ENCODE measurements at places on chromosomes 16 and 17.

DNA sequence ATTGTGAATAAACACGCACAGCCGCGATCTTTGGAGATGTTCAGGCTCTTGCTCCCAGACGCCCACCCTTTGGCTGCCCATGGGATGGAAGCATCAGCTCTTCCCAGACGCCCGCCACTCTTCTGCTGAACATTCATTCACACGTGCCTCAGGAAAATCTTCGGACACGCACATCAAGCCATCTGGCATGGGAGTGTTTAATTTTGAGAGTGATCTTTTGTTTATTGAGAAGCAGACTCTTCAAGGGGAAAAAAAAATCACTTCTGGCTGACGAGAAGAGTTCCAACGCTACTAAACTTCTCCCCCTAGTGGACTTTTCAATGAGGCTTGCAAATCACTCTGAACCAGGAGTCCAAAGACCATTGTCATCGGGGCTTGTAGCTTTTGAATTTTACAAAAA is 62.0 kb upstream of the NUDT7 start:
- peak; percentile 40 for DNase-seq

- DNase-seq, result peak; percentile 33
Observed at GRCh38 chr17:63841350-63842172, 924 bp downstream of the SMARCD2 start.

DNA sequence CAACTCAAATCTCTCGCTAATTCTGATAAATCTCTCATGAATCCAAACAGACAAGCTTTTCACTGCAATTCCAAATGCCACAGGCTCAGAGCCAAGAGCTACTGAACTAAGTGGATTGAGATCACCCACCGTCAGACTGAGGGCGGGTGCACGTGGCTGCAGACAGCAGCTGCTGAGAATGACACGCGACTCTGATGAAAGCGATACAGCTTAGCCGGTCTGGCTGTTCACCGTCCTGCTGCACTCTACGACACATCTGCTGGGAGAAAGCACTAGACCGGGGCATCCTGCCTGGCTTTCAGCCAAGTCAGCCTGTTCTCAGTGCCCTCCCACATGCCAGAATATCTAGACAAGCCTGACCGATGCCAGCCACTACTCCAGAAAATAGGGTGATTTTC is 42.6 kb downstream of the KLHDC4 start:
- peak; percentile 27 for DNase-seq

DNA sequence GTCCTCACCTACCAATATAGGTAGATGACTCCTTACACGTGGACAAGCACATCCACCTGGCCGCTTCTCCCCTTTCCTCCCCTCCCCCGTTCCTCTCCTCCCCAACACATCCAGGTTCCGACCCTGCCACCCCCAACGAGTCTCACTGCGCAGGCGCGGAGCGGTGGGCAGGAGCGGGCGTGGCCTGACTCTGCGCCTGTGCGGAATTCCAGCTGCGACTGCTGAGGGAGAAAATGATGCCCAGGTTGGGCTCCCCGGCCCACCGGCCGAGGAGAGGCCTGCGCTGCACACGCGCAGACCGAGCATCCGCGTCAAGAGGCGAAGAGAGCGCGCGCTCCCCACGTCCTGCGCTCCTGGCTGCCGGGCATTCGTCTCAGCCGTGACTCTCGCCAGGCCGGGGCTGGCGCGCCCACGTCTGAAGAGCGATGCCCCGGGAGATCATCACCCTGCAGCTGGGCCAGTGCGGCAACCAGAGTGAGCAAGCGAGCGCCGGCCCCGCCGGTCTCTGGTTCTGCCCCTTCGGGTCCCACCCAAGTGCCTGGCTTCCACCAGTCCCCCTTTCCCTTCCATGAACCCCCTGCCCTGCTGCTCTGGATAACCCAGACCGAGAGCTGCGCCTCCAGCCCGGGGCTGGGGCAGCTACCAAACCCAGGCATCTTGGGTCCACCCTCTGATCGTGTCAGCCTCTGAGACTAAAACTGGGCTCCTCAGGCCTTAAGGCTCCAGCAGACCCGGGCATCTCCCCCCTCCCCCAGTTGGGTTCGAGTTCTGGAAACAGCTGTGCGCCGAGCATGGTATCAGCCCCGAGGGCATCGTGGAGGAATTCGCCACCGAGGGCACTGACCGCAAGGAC is at the start of gene TUBG2:
TUBG2 (plus strand) TSS at position 206 of the 853 bp plus-strand sequence; CDS start at position 426, 220 bp downstream.
- peak; percentile 97 for DNase-seq

DNA sequence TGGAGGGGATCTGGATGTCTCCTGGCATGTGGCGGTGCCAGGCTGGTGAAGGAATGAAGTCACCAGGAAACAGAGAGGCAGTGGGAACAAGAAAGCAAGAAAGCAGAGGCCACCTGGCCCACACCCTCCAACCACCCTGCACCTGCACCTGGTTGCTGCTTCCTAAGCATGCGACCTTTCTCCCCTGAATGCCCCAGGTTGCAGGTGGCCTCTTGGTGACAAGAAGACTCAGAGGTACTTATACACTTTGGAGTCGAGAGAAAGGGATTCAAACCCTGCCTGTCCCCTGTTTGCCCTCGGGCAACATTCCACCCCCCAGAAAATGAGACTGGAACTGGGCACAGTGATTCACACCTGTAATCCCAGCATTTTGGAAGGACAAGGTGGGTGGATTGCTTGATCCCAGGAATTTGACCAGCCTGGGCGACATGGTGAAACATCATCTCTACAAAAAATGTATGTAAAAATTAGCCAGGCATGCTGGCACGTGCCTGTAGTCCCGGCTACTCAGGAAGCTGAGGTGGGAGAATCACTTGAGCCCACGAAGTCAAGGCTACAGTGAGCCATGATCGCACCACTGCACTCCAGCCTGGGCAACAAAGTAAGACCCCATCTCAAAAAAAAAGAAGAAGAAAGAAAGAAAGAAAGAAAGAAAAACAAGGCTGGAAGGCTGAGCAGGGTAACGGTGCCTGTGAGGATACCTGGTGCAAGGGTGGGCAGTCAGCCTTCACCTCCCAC is 34.6 kb upstream of the TNRC6C start:
- peak; percentile 9 for DNase-seq
